ENCODE measurements at places on chromosomes 4 and X.

GRCh38 chr4:188002751-188003150 is 7.2 kb downstream of the ZFP42 start:
- no peak for DNase-seq

DNA sequence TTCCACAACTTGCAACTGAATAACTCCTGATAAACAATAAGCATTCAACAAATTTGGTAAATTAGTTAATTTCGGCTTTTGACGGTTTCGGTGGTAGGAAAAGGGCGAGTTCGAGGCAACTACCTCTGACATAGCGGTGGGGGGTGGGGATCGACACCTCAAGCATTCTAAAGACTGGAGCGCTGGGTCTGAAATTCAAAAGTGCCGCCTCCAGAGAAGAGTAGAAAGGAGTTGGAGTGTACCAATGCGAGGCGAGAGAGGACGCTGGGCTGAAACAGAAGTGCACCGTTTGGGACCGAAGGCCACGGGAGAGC is 725 bp downstream of the SMC1A start:
- no peak for DNase-seq

GRCh38 chrX:96579252-96579651 is 105.4 kb upstream of the DIAPH2 start:
- DNase-seq: no peak

GRCh38 chr4:139903845-139904244 is 238.2 kb downstream of the MGST2 start:
- no peak for DNase-seq

DNA sequence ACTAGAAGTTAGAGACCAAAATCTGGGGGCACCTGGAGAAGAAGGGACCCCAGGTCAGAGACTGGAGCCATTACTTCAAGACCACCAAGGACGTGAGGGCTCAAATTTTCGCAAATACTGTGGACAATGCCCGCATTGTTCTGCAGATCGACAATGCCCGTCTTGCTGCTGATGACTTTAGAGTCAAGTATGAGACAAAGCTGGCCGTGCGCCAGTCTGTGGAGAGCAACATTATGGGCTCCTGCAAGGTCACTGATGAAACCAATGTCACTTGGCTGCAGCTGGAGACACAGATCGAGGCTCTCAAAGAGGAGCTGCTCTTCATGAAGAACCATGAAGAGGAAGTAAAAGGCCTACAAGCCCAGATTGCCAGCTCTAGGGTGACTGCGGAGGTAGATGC is 101.2 kb downstream of the NCAPG start:
- no peak for DNase-seq

DNA sequence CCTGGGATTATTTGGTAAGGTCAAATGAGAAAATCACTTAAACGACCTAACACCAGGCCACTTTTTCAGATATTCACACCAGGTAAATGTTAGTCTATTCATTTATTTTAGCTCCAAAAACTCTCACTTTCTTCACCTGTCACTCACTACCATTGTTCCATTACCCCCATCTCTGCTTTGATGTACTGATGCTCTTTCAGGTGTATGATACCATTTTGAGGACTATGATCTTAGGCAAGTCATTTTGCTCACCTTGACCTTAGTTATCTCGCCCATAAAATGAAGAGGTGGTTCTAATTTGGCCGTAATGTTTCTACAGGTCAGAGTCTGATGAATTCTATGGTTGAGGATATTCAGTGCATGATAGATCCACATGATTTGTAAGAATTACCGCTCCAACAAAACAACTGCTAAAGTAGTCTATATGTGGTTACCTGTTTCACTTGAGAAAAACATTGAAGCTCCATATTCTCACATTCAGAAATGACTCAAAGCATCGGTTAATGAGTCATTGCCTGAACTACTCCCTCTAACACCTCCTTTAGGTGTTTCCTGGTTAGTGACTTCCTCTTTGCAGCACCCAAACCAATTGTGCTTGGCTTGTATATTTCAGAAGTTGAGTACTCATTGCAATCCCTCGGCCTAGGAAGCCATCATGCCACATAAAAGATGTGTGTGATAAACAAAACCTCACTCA is 4.5 kb downstream of the DTHD1 start:
- no peak for DNase-seq

- no peak for DNase-seq
Observed at GRCh38 chr4:48594180-48594579, 104.1 kb downstream of the ZAR1 start.

DNA sequence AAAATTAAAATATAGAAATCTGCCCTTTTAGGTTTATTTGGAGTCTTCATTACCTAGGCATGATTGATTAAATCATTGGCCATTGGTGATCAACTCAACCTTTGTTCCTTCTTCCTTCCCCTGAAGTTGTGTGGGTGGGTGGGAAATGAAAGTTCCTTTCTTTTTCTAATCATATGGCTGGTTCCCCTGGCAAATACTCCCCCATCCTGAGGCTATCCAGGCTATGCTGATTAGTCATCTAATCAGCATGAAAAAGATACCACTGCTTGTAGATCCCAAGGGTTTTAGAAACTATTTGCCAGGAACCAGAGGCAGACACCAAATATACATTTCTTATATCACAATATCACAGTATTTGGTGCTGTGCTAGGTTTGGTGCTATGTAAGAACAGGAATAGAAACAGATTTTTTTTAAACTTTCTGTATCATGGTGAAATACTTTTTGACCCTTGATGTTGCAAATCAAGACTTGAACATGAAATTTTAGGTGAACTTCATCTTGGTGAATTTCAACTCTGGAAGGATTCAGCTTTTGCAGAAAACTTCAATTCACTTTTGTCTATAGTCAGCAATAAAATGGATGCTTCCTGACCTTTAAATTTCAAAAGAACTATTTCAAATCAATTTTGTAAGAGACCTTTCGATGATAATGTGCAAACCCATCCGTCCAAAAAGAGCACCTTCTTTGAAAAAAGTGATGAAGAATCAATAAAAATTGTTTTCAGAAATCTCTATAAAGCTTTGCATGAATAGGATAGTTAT is 71.1 kb downstream of the CCSER1 start:
- DNase-seq: no peak

GRCh38 chrX:135213200-135213844 is 38.5 kb upstream of the ETDA start:
- no peak for DNase-seq

DNA sequence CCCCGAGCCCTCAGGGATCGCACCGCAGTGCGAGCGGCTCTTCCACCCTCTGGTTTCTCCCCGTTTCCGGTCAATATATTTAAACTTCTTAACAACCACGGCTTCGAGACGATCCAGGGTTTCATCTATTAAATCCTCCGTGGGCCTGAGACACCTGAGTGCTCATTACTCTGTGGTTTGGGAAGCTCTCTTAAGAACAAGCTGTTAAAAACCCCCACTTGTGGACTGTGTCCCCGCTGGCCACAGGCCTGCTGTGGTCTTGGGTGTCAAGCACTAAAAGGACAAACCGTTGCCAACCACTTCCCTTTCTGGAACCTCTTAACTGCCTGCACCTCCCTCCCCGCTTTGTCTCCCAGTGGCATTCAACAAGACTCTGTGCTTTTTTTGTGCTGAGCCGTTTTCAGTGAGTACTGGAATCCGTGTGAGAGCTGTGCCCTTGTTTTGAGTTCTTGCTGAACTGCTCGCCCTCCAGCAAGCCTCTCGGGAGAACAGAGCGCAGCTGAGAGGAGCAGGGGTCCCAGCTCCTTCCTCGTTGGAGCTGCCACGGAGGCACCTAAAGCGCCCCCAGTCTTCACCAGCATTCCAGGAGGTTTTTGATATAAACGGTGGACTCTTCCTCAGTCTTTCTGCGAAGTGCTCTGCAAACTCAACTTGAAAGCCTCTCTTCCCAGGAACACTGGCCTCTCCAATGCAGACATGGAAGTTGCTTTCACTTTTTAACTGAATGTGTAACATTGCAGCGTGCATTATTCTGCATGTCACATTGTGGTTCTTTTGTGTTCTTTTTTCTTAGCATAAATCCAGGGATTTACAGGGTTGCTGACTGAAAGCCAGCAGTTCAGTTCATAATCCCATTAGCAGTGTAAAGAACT is 691 bp upstream of the IGFBP7 start:
- no peak for DNase-seq

- DNase-seq: no peak
Observed at GRCh38 chrX:118760025-118760424, 32.6 kb downstream of the IL13RA1 start.

GRCh38 chrX:134682081-134682480 is 23.8 kb upstream of the PLAC1 start:
- no peak for DNase-seq

- no peak for DNase-seq
Observed at GRCh38 chr4:110208419-110208818, 10.0 kb upstream of the ELOVL6 start.

DNA sequence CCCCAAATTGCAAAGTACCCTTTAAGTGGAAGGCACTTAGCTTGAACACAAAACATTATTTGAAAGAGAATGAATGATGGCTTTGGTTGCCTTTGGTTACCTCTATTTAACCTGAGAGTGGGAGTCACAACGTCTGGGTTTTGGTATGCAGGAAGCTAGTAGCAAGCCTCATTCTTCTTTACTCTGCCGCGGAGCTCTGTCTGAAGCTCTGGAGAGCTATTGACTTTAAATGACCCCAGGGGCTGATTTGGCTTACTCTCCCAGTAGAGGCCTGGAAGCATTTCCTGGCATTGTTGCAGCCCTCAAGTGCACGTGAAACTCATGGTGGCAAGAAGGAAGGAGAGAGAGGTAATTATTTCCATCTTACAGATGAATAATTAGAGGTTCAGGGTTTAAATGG is 81.8 kb upstream of the MAGEA4 start:
- no peak for DNase-seq

DNA sequence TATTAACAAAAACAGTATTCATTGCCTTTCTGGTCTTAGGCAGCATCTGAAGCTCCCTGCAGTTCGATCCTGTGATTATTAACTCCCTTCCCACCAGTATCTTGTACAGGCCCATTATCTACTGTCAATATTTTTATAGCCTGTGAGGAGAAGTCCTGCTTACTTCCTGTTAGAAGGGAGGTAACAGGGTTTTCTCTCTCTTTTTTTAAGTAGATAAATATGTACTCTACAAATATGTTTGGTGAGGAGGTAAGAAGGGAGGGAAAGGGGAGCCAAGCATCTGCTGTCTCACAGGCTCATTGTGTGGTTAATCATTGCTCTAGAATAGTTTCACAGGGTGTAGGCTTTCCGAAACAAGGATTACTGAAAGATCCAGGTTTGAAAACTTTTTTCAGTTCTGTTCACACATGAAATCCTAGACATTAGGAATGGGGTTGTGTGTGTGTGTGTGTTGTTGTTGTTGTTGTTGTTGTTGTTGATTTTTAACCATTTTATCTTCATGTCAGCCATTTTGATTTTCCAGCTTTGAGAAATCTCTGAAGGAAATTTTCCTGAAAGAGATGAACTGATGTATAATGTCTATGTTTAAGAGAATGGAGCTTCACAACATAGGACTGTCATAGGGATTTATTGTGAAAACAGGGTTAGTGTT is 14.2 kb downstream of the ATOH1 start:
- no peak for DNase-seq

DNA sequence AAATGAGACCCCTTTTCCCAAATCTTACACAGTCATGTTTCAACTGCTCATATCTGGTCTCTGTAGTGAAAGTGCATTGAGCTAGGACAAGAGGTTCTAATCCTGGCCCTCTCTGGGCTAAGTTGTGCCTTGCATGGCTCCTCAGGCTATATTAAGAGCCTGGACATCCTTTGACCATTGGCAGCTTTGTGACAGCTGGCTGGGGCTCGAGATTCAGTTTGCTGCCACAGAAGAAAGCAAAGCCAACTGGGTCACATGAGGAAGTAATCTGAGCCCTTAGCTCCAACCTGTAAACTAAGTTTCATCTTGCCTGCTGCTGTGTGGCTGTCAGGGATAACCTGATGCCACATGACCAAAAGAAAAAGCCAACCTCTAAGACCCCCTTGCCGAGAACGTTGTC is 51.8 kb upstream of the JADE1 start:
- DNase-seq: no peak

- DNase-seq: no peak
Observed at GRCh38 chr4:173703021-173703420, 173.0 kb upstream of the HAND2 start.

- no peak for DNase-seq
Observed at GRCh38 chrX:56928546-56928945, 66.8 kb downstream of the SPIN3 start.

DNA sequence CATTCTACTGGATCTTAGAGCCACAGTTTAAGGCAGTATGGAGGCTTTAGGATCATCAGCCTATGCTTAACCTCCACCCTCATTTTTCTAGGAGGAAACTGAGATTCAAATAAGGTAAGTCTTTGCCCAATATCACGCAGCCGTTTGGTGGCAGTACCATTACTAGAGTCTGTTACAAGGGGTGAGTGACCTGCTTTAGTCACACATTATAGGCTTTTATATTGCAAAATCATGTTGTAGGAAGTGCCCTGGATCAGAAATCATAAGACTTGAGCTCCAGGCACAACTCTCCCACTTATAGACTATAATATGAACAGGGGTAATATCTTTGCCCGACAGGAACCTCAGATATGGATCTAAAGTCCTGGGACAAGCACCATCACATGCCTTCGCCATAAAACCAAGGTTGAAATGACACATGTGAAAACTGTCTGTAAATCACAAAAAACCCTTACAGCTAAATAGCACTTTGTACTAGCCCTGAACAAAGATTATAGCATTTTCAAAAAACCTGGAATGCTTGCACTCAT is 19.2 kb downstream of the HPSE start:
- DNase-seq: no peak

- DNase-seq: no peak
Observed at GRCh38 chr4:76783836-76784235, 114.1 kb downstream of the SOWAHB start.

DNA sequence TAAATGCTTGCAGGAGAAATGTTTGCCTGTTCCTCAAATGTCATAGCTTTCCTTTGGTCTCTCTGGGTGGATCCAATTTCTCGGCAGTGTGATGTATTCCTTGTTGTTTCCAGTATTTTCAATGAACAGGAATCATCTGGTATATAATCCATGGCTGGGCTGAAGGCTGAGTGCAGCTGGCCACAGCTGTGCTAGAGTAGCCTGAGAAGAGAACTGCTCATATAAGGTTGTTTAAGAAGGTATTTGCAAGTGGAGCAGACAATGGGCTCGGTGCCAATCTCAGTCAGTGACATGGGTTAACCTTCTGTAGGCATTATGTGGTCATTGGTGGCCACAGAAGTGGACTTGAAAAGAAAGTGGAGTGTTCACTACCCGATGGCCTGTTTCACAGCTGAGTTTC is 390.3 kb downstream of the SPRY1 start:
- DNase-seq: no peak

GRCh38 chr4:175411251-175411650 is 400.8 kb downstream of the GPM6A start:
- DNase-seq: no peak

- DNase-seq: no peak
Observed at GRCh38 chrX:49838374-49838773, 9.3 kb downstream of the PAGE4 start.

GRCh38 chrX:40224658-40225057 is 126.9 kb upstream of the BCOR start:
- no peak for DNase-seq

- DNase-seq: no peak
Observed at GRCh38 chr4:125283707-125284279, 31.0 kb upstream of the FAT4 start.

DNA sequence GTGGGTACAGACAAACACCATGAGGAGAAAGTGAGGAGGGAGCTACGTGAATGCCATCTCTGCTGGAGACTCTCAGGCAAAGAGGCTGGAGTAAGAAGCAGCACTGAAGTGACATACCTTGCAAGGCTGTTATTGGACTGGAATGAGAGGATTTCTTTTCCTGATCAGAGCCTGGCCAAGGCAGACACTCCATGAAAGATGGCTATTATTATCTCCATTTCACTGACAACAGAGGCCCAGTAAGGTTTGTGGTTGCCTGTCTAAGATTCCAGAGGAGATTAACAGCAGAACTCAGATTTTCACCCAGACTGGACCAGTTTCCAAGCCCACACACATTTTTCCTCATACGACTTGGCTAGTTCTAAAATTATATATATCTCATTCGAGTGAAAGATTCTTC is 162.0 kb upstream of the EOLA2 start:
- no peak for DNase-seq
